ENCODE measurements at places on chromosomes 12 and 14.

DNA sequence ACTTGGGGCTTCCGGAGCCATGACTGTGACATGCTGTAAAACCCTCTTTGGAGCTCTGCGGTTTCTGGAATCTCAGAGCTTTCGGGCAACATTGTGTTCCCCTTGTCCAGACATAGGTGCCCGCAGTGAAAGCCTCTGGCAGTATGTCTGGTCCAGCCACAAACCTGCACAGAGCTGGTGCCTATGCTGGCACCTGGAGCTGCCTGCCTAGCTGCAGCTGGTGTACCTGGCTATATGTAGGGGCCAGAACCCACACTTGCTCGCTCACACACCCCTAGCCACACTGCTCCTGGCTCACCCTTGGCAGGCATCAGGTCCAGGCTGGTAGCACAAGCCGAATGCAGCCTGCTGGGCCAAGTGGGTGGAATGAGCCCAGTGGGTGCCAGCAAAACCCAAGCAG is 861.1 kb downstream of the FLRT2 start:
- DNase-seq: no peak

DNA sequence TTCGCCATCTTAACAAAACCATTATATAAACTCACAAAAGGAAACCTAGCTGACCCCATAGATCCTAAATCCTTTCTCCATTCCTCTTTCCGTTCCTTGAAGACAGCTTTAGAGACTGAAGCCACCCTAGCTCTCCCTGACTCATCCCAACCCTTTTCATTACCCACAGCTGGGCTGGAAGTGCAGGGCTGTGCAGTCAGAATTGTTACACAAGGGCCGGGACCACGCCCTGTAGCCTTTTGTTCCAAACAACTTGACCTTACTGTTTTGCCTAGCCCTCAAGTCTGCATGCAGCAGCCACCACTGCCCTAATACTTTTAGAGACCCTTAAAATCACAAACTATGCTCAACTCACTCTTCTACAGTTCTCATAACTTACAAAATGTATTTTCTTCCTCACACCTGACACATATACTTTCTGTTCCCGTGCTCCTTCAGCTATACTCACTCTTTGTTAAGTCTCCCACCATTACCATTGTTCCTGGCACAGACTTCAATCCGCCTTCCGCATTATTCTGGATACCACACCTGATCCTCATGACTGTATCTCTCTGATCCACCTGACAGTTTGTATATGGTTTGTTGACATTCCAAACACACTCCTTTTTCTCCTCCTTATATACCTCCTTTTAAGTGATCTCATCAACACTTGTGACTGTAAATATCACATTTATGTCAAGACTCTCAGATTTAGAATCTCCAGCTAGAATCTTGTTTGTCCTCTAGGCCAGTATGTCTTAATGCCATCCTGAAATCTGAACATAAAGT is 208.7 kb downstream of the KITLG start:
- peak; percentile 33 for DNase-seq

DNA sequence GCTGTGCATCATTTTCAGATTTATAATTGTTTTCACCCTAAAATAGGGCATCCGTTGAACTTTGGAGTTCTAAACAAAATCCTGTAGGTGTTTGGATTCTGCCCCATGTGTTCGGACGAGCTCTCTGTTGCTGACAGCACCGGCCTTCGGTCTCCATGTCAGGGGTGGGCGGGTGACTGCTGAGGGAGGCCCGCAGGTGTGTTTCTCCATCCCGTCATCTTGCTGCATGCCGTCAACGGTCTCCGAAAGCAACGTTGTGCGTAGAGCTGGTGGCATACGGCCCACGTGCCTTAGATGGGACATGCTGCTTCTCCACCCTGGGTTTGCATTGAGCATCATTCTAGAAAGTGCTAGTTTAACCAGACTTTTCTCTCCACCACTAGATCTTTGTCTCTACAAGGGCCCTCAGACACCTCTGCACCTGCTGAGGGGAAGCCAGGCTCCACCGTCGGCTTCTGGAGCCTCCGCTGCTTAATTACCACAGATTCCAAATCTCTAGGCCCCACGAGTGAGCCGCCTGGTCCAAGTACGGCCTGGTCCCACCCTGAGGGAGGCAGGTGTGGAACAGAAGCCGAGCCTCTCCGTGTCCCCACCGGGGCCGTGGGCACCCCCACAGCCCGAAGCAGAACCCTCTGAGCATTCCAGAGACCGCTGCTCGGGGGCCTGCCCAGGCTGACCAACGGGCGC is 15.7 kb upstream of the AMN start:
- DNase-seq: no peak

GRCh38 chr12:65895759-65896656 is 71.7 kb downstream of the HMGA2 start:
- DNase-seq: peak; percentile 51

- no peak for DNase-seq
These were observed 11.3 kb downstream of the GARIN6 start for GRCh38 chr12:99658671-99659349.

GRCh38 chr14:74574090-74574433 is 38.0 kb downstream of the LTBP2 start:
- DNase-seq: no peak

- DNase-seq: no peak
These were observed 156.7 kb upstream of the RTL1 start for GRCh38 chr14:101060171-101060601.

DNA sequence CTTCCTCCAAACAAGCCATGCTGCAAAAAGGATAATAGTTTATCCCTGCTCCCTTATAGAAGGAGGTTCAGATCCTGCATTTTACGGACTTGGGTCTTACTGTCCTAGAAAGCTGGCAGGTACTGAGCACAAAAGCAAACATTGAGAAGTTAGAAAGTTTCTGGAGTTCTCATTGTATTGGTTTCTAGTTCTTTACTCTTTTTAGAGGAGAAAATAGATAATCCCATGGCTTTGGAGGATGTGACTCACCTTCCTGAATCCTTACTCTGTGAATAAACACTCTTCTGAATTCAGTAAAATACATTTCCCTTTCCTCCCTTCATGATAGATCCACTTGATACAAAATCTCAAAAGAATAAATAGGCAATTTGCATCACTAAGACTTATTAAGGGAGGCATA is 188.9 kb downstream of the NPAS3 start:
- no peak for DNase-seq

DNA sequence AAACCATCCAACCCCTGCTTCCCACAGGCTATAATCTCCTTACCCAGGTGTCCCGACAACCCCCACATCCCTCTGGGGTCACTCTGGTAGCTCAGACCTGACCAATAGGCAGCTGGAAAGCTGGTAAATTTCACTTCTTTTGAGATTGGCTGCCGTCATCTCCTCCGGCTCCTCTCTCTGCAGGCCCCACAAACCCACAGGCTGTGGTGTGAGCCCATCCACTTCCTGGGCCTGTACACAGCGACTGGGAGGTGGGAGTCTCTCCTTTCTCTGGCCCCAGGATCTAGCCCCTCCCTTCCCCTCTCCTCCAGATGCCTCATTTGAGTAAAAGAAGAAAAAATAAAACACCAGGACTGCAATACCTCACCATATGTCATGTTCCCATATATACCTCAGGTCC is 709 bp downstream of the INHBC start:
- no peak for DNase-seq

GRCh38 chr12:47990351-47991105 is 13.7 kb downstream of the COL2A1 start:
- DNase-seq: peak; percentile 22

- peak; percentile 76 for DNase-seq
These were observed 131.3 kb downstream of the ITPR2 start for GRCh38 chr12:26701604-26702215.

GRCh38 chr12:45232756-45233372 is 17.0 kb downstream of the ANO6 start:
- DNase-seq: peak; percentile 96

GRCh38 chr12:112971248-112971647 is 7.1 kb upstream of the OAS2 start:
- DNase-seq: no peak

Data from fibroblast of the aortic adventitia (primary cell).